ENCODE measurements at places on chromosomes 5 and 9. TPM values are rescaled to one million over a fixed set of nuclear protein-coding genes. Genes with fewer than 3 reads are reported as not detected.

NRG2 gene
- total RNA-seq, result 1.4 TPM

FUT7 gene
- total RNA-seq, result not detected

CCDC183 gene
- 6.1 TPM for total RNA-seq

ALDH1A1 gene
- total RNA-seq, result 417 TPM

HTR4 gene
- 0.29 TPM for total RNA-seq

BHMT gene
- 0.34 TPM for total RNA-seq

ATG10 gene
- 7.9 TPM for total RNA-seq

- no peak for DNase-seq
Observed at GRCh38 chr9:137049544-137050449, 3.8 kb upstream of the NPDC1 start.

- no peak for DNase-seq
Observed at GRCh38 chr5:169307646-169308045, 6.7 kb upstream of the SLIT3 start.

DNA sequence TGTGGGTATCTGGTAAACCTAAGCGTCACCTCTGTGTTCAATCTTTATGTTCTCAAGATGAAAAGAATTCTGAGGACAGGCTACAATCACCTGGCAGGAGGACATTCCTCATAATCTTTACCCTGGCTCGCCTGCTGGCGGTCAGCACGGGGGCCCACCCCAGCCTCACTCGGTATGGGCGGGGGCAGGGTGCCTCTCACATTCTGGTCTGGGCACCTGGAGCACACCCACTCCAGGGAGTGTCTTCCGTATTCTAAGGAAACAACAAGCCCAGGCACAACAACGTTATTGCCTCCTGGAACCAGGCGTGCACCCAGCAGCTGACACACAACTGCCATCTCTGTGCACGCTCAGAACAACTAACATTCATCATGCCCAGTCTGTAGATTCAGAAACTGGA is 179.8 kb downstream of the ROR2 start:
- no peak for DNase-seq

DNA sequence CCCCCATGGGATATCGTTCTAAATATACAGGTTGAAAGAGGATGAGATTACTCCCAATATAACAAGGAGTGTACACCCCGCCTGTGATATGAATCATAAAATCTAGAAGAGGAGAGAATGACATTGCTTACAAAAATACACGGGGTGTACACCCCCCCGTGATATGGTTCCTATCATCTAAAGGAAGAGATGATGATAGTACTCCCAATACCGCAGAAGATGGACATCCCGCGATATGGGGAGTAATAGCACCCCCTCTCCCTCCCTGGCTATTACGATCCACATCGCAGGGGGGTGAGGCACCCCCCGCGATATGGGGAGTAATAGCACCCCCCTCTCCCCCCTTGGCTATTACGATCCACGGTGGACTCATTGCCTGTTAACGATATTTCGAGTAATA is 124.6 kb downstream of the TMEM38B start:
- DNase-seq, result no peak

DNA sequence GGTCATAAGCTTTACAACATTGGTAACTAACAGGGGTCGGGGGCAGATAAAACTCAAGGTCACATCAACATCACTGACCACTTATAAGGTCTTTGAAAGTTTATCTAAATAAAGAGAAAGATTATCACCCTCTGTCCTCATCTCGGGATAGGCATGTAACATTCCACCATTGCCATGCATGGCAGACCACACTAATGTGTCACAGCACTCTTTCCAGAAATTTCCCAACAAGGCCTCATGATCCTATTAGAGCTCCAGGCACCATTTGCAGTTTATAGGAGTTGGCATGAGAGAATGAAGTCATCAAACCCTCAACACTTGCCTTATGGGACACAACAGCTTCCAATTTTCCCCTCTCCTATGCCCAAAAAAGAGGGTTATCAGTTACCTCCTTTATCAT is 31.9 kb upstream of the ZNF622 start:
- DNase-seq, result no peak

- no peak for DNase-seq
Observed at GRCh38 chr5:73729329-73729728, 103.3 kb downstream of the ARHGEF28 start.

- no peak for DNase-seq
Observed at GRCh38 chr5:33184367-33184766, 256.4 kb upstream of the TARS1 start.

DNA sequence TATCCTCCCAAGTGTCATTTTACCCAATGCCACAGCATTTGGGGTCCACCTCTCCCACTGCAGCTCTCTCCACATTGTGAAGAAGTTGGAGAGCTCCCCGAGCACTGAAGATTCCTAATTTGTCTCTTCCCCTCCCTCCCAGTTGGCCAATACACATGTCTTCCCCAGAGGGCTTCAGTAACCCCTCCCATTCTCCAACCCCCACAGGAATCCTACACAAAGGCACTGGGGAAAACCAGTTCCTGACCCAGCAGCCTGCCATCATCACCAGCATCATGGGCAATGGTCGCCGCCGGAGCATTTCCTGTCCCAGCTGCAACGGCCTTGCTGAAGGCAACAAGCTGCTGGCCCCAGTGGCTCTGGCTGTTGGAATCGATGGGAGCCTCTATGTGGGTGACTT is 87.3 kb upstream of the WWC1 start:
- no peak for DNase-seq

DNA sequence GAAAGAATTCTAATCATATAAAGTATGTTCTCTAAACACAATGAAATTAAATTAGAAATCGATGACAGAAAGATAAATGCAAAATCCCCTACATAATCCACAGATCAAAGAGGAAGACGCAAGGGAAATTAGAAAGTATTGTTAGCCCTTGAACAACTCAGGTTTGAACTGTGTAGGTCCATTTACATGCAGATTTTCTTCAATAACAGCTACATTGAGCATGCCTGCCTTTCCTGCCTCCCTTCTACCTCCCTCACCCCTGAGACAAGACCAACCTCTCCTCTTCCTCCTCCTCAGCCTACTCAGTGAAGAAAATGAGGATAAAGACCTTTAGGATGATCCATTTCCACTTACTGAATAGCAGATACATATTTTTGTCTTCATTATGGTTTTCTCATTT is 75.2 kb downstream of the PLPP1 start:
- no peak for DNase-seq

- DNase-seq, result no peak
Observed at GRCh38 chr9:89440548-89440947, 57.4 kb downstream of the SEMA4D start.

- no peak for DNase-seq
Observed at GRCh38 chr9:129322641-129323375, 144.7 kb upstream of the IER5L start.

DNA sequence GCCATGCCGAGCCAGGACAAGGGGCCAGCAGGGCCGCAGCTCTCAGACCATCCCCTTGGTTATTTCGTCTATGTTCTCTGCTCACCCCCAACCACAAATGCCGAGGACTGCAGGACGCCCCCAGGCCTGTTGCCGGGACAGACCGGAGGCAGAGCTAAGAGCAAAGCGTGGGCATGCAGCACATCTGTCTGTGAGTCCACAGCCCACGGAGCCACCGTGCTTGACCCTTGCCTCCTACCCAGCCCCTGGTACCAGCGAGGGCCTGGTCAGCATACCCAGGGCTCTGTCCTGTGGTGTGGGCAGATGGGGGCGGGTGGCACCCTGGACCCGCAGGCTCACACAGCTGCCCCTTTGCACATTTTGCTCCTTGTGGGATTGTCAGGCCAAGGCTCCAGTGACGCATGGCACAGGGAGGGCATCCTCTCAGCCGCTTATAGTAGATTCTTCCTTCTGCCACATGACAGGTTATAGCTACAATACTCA is 4.7 kb downstream of the BRD3 start:
- DNase-seq, result no peak

DNA sequence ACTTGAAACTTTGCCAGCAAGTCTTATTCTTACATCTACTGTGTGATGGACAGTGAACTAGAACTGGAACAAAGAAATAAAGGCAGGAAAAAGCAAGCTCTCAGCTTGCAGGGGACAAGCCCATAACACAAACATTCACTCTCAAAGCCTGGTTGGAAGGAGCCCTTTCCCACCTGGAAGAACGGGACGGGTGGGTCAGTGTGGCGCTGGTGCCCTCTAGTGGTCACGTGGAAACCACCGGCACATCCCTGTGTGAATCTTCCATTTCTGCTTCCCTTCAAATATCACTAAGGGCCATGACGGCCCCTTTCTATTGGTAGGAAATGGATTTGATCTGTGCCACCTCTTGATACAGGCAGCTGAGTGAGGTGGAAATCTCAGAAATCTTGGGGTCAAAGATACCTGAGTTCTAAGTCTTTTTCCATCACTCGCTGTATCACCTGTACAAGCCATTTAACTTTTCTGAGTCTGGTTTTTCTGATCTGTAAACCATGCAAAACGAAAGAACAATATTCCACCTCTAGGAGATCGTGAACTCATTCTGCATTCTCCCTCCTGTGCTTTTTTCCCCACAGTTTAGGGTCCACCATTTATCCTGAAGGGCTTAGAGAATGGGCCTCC is 211.6 kb downstream of the MSX2 start:
- peak; percentile 80 for DNase-seq

- no peak for DNase-seq
Observed at GRCh38 chr5:17477573-17478265, 20.3 kb upstream of the TAF11L2 start.

All from type B pancreatic cell (in vitro differentiated cells).